Stimulated activated CD8-positive, alpha-beta memory T cell treated with anti-CD3 and anti-CD28 coated beads, Interleukin-4, amount 100 ng/mL, for 1 hour (primary cell): ENCODE measurements at places on chromosomes 3 and 15.

DNA sequence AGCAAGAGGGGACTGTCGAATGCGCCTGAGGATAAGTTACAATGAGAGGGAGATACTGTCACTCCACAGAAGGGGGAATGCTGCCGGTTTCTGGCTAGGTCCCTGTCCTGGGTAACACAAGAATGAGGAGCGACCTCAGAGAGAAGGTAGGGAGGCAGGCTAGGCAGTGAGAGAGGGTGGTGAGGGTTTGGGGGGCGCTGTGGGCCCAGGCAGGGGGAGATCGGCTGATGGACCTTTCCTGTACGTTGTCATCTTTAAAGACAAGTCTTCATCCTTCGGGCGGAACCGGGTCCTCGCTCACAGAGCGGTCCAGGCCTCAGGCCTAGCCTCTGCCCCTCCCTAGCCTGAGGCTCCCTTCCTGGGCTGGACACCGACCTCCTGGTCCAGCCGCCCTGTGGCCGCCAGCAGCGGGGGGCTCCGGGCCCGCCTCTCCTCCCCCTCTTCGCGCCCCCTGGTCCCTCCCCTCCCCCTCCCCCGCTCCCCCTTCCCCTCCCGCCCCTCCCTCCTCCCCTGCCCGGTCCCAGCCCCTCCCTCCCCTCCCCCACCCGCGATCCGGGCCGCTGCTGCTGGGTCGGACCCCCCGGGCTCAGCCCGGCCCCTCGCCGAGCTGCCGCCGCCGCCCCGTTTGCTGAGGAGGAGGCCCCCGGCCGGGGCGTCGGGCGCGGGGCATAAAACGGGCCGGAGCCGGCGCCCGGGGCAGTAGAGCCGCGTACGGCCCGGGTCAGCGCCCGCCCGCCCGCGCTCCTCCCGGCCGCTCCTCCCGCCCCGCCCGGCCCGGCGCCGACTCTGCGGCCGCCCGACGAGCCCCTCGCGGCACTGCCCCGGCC is at the start of gene CHRD:
Gene CHRD, plus strand, starts transcription at position 697 of the 827 bp plus-strand sequence. CDS start 265 bp downstream, outside the sequence.
- DNase-seq: no peak

GRCh38 chr3:174062923-174063322 is 665.4 kb downstream of the NLGN1 start:
- no peak for DNase-seq

GRCh38 chr3:20097015-20097414 is 56.8 kb downstream of the KAT2B start:
- no peak for DNase-seq

GRCh38 chr3:148881286-148881685 is 16.2 kb downstream of the CPA3 start:
- no peak for DNase-seq

DNA sequence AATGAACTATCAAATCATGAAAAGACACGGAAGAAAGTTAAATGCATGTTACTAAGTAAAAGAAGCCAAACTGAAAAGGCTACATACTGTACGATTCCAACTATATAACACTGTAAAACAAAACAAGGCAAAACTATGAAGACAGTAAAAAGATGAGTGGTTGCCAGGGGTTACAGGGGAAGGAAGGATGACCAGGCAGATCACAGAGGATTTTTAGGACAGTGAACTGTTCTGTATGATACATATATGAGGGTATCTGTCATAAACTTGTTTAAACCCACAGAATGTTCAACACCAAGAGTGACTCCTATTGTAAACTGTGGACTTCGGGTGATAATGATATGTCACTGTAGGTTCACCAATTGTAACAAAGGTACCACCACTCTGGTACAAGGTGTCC is 60.6 kb downstream of the CHSY1 start:
- no peak for DNase-seq

DNA sequence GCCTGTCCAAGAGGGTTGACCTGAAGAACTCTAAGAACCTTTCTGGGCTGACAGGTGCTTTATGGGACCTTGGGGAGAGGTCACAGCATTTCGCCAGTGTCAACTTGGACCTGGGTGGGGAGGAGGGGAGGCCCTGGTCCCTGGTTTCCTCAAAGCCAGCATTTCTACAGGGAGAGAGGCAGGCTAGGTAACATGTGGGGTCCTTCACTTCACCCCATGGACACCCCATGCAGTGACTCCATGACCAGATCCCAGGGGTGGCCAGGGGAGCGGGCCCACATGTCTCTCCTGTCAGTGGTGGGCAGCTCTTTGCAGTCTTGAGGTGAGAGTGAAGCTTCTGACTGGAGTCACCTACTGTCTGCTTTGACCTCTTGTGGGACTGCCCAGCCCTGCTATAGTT is 35.8 kb downstream of the GOLGA6L10 start:
- DNase-seq: no peak

- no peak for DNase-seq
Measured at GRCh38 chr3:46586738-46587246, 20.7 kb upstream of the LRRC2 start.

DNA sequence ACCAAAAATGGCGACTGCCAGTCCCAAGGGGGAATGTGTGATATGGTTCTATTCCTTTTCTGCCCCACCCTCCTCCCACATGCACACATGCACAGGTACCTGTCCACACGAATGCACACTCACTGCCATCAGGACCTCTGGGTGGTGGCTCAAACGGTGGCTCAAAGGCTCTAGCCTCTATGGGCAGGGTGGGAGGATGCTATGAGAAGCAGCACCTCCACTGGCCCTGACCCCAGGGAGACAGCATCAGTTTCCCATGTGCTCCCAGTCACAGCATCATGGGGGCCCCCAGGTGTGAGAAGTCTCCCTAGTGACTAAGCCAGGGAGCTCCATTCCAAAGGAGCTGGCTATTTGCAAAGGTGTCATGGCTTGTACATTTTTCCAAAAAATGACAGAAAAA is 15.9 kb downstream of the SEMA3G start:
- no peak for DNase-seq

DNA sequence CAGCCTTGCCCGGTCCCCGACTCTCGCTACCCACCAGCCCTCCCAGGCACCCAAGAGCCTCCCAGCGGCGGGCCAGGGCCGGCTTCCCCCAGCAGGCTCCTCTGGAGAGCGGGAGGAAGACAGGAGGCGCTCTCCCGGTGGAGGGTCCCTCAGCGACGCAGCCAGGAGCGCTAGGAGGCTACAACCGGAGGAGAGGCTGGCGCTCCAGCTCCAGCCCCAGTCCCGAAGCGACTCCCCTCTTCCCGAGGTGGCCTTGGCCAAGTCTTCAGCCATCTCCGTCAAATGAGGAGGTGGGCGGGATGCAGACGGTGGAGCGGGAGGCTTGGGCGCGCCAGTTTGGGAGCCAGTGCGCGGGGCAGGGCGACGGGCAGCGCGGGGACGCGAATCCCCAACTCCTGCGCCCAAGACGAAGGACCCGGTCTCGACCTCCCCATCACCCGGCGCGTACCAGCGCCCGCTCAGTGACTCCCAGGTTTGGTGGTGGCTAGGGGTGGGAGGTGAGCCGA is 722 bp downstream of the CHRNA3 start:
- DNase-seq: no peak

DNA sequence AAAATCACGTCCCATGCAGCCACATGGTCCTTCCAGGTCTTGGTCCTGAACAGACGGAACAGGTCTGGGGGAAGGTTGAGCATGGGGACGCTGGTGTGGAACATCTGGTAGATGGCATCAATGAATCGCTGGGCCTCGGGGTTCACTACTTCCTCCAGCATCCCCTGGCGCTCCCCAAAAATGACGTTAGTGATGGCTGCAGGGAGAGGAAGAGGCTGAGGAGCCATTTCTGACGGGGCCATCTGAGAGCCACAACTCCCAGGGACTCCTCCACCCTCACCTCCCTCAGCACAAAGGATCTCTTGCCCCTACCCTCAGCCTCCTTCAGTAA is 23.7 kb downstream of the CYP11A1 start:
- DNase-seq: no peak
